Activated CD8-positive, alpha-beta memory T cell treated with anti-CD3 and anti-CD28 coated beads for 1 hour (primary cell): ENCODE measurements at places on chromosomes 5 and 9.

GRCh38 chr5:131684051-131684450 is 49.0 kb upstream of the RAPGEF6 start:
- no peak for DNase-seq

GRCh38 chr9:124436320-124436719 is 13.9 kb upstream of the ADGRD2 start:
- DNase-seq: no peak

DNA sequence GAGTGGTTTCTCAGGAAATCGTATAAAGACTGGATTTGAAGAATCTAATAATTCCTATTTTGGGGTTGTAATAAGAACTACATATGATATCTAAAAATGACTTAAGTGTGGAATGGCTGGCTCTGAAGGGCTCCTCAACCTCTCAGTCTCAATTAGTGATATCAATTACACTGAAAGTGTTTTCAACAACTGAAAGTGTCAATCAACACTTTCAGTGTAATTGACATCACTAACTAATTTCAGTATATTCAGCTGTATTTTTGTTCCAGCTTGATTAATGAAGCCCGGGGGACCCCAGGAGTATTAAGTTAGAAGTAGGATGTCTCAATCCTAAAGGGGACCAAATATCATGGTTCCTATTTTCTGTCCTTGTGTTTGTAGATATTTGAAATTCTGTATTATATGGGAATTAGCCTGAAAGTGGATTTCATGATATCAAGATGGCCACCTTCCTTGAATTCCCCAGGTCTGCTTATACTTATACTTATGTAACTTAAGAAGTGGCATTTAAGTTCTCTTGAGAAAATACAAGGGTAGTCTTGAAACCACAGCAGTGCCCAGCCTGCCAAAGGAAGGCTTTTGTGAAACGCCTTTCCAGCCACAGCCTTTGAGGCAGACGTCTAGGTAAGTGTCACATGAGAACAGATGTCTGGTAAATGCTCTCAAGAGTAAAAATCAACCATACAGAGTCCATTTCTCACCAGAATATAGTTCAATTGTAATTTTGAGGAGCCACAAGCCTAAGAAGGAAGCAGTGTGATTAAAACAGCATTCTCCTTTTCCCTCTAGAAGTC is 4.6 kb downstream of the BASP1 start:
- DNase-seq: no peak

DNA sequence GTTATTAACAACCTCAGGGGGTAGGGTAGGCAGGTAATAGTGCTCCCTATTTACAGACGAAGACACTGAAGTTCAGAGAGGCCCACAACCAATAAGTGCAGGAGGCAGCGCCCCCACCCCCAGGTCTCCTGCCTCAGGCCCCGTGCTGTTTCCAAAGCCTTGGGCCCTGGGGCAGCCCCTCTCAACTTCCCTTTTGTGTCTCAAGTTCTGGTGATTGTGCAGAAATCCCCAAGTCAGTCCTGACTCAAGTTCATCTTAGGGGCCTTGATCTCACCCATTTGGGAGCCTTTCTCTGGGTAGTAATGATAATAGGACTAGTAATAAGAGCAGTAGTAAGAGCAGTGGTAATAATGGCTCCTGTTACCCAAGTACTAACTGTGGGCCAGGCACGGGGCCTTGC is 35.5 kb upstream of the ASS1 start:
- DNase-seq: no peak

DNA sequence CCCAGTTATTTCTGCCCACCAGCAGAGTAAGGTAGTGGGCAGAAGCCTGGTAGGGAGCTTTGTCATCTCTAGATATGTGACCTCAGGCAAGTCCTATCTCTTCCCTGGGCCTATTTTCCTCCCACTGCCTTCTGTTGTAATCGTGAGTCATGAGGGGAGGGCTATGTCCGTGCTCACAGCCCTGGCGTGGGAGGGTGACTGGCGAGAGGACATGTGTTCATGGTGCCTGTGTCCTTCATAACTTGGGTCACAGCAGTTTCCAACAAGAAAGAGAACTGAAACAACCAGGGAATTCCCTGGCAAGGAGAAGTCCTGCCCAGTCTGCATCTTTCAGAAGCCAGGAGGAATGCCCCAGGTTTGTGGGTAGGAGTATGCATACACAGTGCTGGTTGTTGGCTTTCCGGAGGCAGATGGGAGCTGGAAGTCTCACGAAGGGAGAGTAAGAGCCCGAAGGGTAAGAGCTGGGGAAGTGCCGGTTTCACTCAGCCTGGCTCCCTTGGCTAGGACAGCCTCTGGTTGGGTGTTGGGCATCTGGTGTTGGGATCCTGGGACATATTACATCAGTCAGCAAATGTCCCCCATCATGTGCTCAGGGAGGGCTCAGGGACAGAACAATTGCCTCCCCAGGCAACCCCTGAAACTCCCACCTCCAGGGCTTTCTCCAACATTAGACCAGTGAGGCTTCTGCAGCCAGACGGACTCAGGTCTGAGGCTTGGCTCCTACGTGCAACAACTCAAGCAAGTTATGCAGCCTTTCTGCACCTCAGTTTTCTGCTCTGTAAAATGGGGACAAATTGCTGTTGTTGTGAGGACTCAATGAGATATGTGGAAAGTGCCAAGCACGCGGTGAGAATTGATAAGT is 4.3 kb upstream of the TIFAB start:
- DNase-seq: no peak

DNA sequence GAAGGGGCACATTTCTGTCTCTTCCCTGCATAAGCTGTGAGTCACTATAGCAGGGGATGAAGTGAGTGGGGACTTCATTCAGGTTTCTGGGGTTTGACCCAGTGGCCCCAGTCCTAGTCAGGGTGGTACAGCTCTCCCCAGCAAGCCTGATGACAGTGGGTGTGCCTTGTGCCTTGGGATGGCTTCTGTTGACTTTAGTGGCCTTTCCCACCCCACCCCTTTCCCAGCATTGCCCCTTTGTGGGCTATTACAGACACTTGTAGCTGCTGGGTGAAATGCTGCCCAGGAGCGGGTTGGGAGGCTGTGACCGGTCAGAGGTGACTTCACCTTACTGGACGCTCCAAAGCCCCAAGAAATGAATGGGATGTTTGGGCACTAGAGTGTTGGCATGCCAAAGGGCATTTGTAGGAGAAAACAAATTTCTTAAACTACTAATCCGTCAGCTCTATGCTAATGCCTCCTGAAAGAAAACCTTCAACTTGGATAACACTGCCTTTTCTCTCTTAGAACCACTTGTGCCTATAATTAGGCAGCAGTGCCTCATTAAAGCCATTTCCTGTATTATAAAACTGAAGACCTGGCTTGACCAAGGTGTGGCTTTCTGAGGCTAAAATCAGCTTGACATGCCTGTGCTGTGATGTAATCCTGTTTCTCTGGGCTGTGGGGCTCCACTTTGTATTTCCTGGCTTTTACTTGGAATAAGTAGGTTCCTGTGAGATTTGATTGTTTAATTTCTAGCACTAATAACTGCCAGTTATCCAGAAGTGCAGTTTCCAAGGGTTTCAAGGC is 119.0 kb upstream of the SLC25A48 start:
- DNase-seq: no peak
